ENCODE measurements at places on chromosomes 5 and 9.
A peak's percentile ranks its signal among the peaks of the same experiment; 100 is the strongest.

DNA sequence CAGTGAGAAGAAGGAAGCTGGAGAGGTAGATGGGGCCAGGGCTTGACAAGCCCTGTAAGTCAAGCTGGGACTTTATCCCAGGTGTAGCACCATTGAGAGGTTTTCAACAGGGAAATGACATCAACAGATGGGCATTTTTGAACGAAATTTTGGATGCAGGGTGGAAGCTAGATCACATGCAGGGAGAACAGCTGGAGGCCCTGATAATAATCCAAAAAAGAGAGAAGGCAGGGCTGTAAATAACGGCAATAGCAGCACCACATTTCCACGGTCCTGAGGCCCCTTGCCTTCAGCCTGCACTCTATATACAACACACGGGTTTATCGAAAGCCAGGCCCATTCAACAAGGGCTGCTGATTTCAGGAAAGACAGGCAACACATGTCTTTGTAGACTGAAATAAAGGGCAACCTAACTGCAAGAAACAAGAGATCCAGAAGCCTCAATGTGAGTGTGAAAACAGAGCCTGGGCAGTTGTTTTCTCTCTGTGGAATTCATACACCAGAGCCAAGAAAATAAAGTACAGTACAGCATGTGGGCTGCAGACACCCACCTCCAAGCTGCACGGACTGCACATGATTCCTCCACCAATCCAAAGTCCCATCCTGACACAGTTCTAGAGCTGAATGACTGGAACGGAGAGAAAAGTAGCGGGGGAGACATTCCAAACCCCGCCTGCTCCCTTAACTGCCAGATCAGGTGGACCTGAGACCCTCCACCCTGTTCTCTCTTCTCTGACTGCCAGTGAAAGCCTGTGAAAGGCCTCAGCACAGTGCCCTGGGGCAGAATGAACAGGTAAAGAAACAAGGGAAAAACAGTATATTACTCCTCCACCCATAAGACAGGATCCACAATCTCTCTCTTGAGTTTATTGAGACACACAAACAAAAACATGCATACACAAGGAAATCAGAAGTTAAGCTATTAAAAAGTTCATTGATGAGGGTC lies 36.3 kb downstream of the KLHL3 start:
- DNase-seq: no peak

GRCh38 chr9:104927216-104927911 lies 591 bp downstream of the ABCA1 start:
- no peak for DNase-seq

DNA sequence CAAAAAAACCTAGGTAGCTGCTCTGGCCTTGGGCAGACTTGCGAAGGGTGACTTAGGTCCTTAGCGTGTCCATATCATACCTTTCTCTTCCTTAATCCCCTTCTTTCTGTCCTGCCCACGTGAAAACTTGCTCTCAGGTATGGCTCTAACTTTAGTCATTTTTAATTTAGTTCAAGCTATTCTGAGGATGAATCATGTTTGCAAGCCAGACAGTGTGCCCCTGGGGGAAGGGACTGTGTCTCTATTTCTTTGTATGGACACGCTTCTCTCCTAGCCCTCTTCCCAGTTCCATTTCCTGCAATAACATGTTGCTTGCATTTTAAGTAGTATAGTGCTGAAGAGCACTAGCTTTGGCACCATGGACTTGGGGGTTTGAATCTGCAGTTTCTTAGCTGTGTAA lies 120.6 kb downstream of the PTTG1 start:
- no peak for DNase-seq

DNA sequence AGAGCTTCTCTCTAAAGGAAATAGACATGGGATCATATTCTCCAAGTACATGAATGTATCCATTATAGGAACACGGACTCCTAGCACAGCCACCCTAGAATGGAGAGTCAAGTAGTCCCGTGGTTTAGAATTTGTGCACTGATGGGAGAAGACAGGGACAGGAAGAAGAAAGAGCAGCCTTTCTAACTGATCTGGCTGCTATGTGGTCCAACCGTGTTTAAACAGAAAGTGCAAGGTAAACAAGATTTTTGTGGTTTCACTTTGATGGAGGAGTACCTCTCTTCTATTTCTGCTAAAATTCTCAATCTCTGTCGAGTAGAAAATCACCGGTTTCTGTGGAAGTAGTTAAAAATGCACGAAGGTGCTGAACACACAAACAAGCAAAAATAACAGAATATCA lies 171.3 kb downstream of the ST8SIA4 start:
- no peak for DNase-seq

DNA sequence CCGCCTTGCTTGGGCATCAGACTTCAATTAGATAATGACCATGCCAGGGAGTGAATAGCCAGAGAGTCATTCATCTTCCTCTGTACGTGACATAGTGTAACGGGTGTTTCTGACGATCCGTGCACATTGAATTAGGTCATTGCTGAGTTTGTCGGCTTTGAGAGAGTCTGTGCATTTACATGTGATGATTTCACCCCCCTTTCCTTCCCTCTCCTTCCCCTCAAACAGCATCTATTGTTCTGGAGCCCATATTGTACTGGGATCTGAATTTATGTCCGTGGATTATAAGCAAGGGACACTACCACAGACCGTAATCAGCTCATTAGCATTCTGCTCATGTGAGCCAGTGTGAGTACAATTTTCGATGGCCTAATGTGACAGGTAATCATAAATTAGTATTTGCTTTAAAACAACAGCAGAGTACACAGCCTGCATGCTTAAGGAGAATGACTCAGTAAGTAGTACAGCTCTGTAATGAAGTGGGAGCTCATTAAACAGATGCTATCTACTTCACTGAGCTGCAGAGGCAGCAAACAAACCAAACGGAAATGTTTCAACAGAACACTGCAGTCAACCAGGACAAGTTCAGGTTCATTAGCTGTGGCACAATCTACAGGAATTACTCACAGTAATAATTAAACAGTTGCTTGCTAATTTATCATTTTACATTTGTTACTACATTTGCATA lies 302.1 kb downstream of the CSNK1G3 start:
- peak; percentile 28 for DNase-seq

DNA sequence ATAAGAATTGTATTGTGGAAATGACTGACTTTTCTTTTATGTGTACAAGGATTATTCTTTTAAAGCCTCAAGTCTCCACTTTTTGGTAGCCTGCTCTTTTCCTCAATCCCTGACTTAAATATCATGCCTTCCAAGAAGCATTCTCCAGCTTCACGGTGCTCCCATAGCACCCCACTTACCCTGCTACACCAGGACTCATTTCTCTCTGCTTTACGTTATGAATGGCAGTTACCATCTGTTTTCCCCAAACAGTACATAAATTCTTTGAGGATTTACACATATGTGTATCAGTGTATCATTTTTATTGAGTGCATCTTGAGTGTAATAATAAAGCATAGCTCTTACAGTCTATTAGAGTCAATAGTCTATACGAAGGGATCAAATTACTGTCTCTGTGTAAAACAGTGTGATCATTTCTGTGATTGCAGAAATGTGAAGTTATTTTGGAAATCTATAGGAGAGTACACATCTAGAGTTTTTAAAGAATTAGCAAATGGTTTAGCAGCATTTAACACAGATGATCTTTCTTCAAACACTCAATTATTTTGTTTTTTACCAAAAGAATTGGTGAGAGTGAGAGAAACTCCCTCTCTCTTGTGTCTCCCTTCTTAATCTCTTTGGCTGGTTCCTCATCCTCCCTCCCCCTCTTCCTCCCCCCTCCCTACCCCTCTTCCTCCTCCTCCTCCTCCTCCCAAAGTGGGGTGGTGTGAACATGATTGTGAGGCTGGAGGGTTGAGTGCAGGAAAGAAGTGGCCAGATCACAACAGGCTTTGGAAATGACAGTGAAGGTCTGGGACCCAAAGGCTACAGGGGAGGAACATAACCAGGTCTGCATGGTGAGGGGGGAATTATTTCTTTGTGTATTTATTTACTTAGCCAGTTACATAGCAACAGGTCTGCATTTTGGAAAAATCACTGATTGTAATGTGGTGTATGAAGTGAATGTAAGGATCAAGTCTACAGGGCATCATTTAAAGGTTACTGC lies 27.6 kb upstream of the ECM2 start:
- DNase-seq: no peak

- no peak for DNase-seq
Measured at GRCh38 chr5:76455531-76456133, 52.5 kb downstream of the IQGAP2 start.

DNA sequence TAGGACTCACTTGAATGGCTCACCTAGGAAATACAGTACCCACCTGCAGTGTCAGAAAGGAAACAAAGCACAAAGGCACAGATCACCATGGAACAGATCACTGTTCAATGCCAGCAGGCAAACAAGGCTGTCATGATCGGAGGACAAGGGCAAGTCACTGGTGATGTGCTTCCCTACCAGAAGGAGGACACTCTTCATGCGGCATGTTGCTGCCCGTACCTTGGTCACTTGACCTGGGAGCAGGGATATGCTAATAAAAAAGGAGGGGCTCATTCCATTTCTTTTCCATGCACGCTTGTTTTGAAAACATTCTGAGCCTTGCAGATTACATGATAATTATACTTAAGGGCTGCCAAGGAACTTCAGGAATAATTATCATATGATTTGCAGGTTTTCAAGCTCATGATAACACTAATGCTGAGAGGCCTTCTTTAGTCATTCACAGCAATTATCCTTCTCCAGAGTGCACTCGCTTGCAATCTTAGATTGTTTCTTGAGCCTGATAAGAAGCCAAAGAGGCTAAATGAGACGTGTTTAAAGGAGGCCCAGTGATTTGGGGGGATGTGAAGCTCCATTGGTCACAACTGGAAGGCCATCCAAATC lies 36.1 kb upstream of the STARD4 start:
- DNase-seq: no peak

- DNase-seq: no peak
Measured at GRCh38 chr5:135016861-135017290, 17.2 kb downstream of the PITX1 start.

- DNase-seq: no peak
Measured at GRCh38 chr9:76013809-76014208, 123.3 kb downstream of the PCSK5 start.

DNA sequence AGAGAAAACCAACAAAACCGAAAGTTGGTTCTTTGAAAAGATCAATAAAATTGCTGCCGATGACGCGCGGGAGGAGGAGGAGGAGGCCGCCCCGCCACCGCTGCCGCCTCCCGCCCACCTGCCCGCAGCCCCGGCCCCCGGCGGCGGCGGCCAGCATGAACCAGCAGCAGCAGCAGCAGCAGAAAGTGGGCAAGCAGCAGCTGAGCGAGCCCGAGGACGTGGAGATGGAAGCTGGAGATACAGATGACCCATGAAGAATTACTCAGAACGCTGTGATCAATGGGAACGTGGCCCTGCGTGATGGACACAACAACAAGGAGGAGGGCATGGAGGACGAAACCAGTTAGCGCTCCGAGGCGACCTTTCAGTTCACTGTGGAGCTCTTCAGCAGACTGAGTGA lies 53.9 kb upstream of the EFNA5 start:
- DNase-seq: no peak

DNA sequence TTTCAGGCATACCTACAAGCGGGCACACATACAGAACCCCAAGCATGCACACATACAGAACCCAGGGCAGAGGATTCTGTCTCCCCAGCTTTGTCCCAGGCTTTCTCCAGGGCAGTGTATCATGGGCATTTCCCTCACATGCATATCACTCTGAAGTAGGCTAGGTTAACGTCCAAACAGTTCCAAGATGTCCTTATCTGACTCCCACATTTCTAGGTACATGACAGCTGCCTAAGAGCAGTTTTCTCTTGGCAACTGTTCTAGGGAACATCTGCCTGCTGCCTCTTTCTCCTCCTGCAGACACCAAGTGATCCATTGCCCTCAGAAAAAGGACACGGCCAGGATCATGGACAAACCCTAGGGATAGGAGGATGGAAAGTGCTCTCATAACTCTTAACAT lies 84.9 kb upstream of the NR3C1 start:
- DNase-seq: no peak

GRCh38 chr5:177442066-177442826 lies 4.4 kb upstream of the PRR7 start:
- no peak for DNase-seq

- no peak for DNase-seq
Measured at GRCh38 chr5:170597872-170598271, 94.1 kb downstream of the KCNIP1 start.

GRCh38 chr9:95003689-95004410 lies 277.4 kb downstream of the AOPEP start:
- DNase-seq: no peak

DNA sequence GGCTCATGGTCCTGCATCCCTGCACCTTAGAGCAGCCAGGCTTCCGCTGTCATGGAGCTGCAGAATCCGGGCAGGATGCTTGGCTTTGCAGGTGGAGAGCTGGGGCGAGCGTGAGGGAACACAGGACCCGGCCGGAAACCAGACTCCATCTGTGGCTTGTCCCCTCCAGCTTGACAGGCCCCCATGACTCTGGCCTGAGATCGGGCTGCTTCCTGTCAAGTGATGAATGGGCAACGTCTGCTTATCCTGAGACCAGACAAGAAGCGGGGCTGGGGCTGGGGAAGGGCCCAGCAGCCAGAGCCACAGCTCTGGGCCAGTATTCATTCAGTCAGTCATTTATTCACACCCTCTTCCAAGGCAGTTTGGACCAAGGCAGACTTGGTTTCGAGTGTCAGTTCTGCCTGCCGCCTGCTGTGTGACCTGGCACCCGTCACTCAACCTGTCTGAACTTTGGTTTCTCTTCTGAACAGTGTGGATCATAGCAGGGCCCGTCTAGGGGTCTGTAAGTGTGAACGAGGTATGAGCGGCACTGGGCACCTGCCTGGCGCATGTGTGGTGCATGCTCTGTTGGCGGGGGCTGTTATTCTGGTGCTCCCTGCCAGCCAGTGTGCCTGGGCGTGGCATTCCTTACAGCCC lies 37.5 kb downstream of the NEK6 start:
- DNase-seq: no peak

DNA sequence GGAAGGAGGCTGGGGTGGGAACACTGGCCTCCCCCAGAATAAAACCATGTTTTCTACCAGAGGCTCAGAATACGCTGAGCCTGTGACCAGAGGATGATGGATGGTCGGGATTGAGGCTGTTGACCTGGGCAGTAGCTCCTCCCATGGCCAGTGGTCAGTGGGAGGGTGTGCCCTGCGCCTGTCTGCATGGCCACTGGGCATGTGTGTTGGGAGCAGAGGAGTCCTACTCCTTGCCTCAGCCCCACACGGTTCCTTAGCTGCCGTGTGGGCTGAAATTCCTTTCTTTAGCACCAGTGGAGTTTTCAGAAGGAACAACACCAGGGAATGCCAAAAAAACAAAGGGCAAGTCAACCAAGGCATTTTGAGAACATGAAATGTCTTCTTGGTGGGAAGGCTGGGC lies 8.5 kb upstream of the RMND5B start:
- no peak for DNase-seq

- no peak for DNase-seq
Measured at GRCh38 chr5:84618262-84618661, 233.6 kb upstream of the EDIL3 start.

DNA sequence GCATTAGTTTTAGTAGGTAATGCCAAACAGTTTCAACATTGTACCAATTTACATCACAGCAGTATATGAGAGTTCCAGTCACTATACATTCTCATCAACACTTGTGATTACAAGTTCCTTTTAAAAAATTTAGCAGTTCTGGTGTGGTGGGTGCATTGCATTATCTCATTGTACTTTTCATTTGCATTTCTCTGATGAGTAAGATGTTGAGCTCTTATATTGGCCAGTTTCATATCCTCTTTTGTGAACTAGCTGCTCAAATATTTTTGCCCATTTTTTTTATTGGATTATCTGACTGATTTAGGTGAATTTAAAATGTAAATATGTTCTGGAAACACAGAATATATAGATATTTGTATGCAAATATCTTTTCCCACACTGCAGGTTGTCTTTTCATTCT lies 160.9 kb upstream of the NR3C1 start:
- no peak for DNase-seq

GRCh38 chr5:5658889-5659465 lies 236.5 kb downstream of the ICE1 start:
- no peak for DNase-seq

GRCh38 chr9:19117039-19117716 lies 10.1 kb downstream of the PLIN2 start:
- DNase-seq: no peak

Measured in NCI-H187 (cell line).